ENCODE measurements at places on chromosomes 5 and 9. TPM values are rescaled to one million over a fixed set of nuclear protein-coding genes. Genes with fewer than 3 reads are reported as not detected.

Gene SPATA9
- 0.29 TPM for total RNA-seq

GRCh38 chr5:114948986-114949621 lies 220.6 kb downstream of the TRIM36 start:
- DNase-seq = no peak

DNA sequence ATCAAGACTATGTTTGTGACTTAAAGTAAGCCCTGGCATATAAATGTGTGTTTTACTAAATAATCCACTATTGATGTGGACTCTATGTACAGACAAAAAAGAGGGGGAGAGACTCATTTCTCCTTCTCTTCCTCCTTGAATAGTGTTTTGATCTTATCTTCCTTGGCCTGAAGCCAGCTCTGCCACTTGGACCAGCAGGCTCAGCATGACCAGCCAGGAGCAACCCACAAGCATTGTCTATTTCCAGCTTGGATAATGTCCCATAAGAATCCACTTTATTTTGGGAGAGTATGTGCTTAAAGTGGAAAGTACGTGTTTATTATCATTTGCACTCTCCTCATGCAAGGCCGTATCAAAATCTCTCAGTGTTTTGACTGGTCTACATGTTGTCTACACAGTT lies 23.8 kb upstream of the SLC46A2 start:
- DNase-seq = no peak

DNA sequence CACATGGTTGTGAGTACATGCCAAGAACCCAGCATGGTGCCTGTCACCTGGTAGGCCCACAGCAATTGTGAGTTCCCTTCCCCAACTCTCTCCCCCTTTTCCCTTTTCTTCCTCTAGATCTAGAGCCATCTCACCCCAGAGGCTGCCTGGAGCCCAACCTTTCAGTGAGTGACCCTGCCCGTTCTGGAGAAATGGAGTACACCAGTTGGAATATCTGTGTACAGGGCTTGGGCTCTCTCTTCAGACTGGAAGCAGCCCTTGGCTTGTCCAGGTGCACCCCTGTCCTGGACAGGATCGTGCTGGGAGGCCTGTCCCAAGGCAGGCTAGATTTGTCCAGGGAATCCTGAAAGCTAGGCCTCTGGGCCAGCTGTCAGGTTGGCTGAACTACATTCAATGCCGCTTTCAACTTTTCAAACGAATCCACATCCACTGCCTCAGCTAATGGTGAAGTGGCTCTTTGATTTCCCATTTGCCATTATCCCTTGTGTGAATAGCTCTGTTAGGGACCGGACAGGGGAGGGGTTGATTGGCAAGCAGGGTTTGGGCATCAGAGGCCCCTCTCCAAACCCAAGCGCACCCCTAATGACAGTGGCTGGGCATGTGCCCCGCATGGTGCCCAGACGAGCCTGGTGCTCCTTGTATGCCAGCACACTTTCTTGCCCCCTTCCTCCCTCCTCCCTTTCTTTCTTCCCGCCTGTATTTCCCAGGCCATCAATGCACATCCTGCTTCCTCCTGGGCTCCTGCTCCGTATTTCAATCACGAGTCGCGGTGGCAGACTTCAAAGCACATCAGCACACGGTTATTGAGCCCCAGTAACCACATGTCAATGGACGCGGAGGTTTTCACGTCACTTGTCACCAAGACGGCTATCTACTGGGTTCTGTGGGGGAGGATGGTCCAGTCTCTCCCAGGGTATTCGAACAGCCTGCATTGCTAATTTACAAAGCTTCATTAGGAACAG lies 211.2 kb downstream of the DAB2IP start:
- no peak for DNase-seq

Gene UGT3A1
- total RNA-seq = not detected

DNA sequence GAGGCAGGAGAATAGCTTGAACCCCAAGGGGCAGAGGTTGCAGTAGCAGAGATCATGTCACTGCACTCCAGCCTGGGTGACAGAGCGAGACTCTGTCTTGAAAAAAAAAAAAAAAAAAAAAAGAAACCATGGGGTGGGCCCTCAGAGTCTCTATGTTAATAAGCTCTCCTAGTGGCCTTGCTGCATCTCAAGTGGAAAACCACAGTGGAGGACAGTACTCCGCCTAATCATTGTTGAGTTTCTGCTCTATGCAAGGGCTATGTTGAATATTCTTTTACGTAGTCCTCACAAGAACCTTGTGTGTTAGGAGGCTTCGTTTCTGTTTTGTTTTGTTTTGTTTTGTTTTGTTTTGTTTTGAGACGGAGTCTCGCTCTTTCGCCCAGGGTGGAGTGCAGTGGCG lies 48.9 kb downstream of the TJP2 start:
- DNase-seq = no peak

Gene PGGT1B
- total RNA-seq = 32.4 TPM

DNA sequence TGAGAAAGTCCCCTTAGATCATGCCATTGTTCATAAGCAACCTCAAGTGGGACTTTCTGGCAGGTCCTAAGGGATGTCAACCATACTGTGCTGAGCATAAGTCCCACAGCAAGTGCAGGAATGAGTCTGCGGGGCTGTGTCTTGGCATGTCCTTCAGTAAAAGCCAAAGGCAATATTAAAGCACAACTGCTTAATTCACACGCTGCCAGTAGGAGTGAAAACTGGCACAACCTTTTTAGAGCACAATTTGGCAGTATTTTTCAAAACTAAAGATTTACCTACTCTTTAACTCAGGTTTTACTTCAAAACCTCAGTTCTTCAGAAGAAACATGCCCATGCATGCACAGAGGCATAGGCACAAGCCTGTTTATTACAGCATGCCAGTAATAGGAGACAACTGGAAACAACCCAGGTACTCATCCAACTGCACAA lies 24.4 kb upstream of the SMAD5 start:
- DNase-seq = no peak

- peak; percentile 22 for DNase-seq
These were observed 617.0 kb upstream of the CDH18 start for GRCh38 chr5:20604992-20605391.

Gene F12
- 0.38 TPM for total RNA-seq

- DNase-seq = no peak
These were observed 150.8 kb upstream of the ADCY2 start for GRCh38 chr5:7245121-7245651.

GRCh38 chr5:52859628-52860027 lies 71.9 kb downstream of the ITGA1 start:
- no peak for DNase-seq

Gene YTHDC2
- 23.0 TPM for total RNA-seq

- no peak for DNase-seq
These were observed 47.2 kb upstream of the KCNMB1 start for GRCh38 chr5:170436335-170436734.

- no peak for DNase-seq
These were observed 55.9 kb downstream of the ADAM19 start for GRCh38 chr5:157519579-157520253.

Gene CCL27
- not detected for total RNA-seq

DNA sequence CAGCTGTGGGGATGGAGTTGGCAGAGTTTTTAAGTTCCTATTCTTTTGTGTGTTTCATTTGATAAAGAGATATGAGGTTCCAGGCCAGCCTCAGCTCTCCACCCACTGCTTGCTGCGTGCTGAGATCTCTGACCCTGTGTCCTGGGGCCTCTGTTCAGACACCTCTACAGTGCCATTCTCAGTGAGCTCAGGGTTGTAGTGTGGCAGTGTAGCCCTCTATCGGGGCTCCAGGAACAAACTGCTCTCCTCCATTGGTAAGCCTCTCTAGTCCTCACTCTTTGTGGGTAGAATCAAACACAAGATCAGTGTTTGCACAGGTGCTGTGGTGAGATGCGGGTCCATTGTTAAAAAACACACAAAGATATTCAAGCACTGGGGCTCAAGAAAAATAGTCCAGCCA lies 386.6 kb upstream of the RPS23 start:
- DNase-seq = no peak

- DNase-seq = peak; percentile 80
These were observed 14.1 kb downstream of the TRIM7 start for GRCh38 chr5:181190711-181191525.

DNA sequence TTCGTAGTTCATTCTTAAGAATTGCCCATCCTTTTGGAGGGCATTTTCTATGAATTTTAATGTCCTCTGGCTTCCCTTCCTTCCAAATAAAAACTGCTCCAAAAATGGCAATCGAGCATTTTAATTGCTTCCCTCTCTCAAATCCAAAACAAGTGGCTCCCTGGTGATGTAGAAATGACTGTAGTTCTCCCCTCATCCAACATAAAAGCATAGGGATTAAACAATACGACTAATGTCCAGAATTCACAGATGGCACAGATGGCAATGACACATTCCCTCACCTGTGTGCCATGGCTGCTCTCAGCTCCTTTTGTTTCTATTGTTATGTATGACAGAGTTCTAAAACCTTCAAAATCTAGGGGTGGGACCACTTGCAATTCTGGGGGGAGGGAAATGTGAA lies 417.3 kb downstream of the RAB3C start:
- no peak for DNase-seq

- no peak for DNase-seq
These were observed 88.3 kb downstream of the NSUN2 start for GRCh38 chr5:6544561-6544935.

Gene PCDHGA11
- total RNA-seq = 4.8 TPM

GRCh38 chr5:21910731-21911130 lies 942.4 kb downstream of the CDH12 start:
- DNase-seq = no peak

Gene COMMD10
- total RNA-seq = 34.4 TPM

DNA sequence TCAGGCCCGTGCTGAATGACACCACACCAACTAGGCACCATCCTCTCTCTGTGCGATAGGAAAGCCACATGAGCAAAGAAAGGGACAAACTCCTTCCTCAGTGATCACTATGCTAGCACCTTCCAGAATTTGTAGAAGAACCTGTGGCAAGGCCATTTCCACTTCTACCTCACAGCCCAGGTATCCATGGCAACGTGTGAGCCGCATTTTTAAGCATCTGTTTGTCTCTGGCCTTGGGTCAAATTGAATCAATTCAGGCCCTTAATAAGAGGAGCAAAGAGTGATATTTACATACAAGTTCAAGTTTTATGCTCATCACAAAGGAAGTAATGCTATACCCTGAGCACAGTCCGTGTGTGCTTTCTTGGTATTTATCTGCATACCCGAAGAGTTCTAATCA lies 179.3 kb downstream of the SLC12A2 start:
- no peak for DNase-seq

DNA sequence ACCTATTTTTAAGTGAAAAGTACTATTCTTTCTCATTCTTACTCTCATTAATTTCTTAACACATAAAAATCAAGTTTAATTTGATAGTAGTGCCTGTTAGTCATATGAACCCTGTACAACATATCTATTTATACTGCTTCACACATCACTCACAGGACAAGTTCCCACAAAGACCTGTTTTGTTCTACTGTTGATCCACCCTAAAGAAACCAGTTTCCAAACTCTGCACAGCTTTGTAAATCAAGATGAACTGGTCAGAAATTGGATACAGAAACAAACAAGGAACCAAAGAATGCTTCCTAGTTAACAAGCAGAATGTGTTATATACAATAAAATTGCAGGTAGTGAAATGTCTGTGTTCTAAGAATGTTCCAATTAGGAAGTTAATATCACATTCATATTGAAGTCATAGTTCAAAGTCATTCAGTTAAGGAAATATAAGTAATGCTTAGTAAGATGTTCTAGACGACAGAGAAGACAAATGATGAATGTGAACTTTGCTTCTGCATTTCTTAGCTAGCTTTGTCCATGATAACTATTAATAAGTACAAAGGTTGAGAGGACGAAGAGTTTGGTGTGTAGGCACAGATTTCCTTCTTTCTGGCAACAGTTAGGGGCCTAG lies 33.4 kb downstream of the C9orf85 start:
- DNase-seq = no peak

Measured in posterior vena cava (tissue), 2 donors.